Anterior cingulate cortex (tissue), 58 donors: ENCODE measurements at places on chromosomes 2 and 18.

- no peak for DNase-seq
Observed at GRCh38 chr2:58540681-58541080, 299.6 kb upstream of the FANCL start.

DNA sequence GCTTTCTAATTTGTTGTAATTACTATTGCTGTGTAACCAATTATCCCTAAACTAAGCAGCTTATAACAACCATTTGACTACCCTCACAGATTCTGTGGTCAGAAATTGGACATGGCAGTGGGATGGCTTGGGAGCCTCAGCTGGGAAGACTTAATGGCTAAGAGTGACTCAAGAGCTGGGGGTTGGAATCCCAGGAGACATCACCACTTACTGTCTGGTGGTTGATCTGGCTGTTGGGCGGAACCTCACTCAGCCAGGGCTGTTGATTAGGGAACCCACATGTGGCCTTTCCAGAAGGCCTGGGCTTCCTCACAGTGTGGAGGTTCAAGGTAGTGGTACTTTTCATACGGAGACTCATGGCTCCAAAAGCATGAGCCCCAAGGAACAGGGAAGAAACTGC is 49.8 kb downstream of the E2F6 start:
- no peak for DNase-seq

- DNase-seq: no peak
Observed at GRCh38 chr2:48423376-48423775, 106.6 kb upstream of the STON1 start.

GRCh38 chr2:25649786-25650185 is 23.6 kb downstream of the DTNB start:
- DNase-seq: no peak

- DNase-seq: peak; percentile 90
Observed at GRCh38 chr2:28392297-28393113, at the start of gene FOSL2. Gene FOSL2, plus strand, starts transcription at chr2:28392858. Its CDS starts 863 bp downstream, at chr2:28393721.

DNA sequence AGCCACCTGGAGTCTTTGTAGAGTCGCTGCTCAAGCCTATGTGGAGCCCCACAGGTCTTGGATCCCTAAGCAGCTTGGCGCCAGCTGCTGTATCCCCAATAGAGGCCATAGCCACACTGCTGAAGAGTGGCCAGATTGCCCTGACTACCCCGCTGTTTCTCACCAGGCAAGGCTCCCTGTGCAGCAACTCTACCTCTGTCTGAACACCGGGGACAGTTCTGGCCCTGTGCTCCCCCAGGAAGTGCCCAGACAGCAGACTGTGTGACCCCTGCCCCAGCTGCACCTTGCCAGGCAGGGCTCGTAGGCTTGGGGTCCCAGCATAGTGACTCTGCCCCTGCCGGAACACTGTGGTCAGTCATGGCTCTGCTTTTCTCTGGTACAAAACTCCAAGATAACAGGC is 53.5 kb upstream of the GALNT13 start:
- no peak for DNase-seq

- no peak for DNase-seq
Observed at GRCh38 chr2:178819992-178820391, 12.8 kb upstream of the TTN start.

GRCh38 chr2:10891390-10891789 is 20.3 kb upstream of the KCNF1 start:
- no peak for DNase-seq

DNA sequence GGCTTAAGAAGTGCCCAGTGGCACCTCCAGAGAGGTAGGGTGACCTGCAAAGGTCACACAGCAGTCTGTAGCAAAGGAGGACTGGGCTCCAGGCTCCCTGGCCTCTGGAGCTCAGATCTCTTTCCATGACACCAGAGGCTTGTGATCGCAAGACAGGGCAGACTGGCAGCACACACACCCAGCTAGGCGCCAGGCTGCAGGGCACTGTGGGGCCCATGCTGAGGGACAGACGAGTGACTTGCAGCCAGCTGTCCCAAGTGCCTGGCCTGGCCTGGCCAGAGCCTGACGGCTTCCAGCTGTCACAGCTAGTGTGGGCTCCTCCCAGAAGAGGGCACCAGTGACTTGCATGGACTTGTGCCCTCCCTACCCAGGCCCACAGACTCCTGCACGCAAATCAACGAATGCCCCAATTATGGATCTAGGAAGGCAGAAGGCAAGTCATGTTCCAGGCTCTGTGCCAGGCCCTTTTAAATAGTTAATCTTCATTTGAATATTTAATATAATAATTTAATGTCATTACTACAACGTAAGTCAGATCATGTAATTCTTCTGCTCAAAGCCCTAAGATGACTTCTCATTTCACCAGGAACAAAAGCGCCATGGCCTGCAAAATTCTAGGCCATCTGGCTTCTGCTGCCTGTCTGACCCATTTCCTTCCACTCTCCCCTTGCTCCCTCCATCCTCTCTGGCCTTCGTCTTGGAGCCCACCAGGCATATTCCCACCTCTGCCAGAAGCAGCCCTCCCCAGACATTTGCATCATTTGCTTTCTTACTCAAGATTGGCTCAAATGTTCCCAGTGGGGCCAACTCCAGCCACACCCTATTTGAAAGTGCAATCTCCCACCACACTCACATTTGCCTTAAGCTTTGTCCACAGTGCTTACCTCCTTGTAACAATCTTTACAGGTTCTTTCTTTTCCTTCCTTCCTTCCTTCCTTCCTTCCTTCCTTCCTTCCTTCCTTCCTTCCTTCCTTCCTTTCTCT is 3.7 kb upstream of the SPEG start:
- DNase-seq: no peak

DNA sequence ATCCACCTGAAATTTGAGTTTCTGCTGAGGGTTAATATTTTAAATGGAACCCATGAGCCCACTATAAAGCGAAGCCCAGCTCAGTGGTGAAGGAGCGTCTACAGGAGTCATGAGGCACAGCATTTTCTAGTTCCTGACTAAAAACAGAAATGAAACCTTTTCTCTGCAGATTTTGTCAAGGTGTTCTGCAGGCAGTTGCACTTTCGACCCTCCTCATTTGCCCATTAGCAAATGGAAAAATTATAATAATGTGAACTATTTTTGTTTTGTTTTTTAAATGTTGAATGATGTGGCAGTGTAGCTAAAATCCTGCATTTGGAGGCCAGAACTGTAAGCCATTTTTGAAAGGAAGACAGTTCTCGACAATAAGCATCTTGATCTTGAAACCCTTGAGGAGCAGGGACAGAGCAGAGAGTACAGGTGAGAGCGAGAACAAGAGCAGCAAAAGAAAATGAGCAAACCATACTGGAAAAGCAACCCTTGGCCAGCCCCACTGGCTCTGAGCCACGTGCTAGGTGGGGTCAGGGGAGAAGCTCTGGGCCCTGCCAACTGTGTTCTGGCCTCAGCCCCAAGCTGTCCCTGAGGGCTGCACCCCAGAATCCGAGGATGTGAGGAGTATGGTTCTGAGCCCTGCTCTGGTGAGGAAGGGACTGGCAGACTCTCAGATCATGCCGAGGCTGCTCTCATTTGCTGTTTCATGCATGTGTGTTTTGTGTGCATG is 26.4 kb upstream of the COPS8 start:
- no peak for DNase-seq

GRCh38 chr2:11858883-11859282 is 112.5 kb downstream of the LPIN1 start:
- no peak for DNase-seq

- DNase-seq: no peak
Observed at GRCh38 chr2:140855471-140855870, 1275.3 kb downstream of the LRP1B start.
